ENCODE measurements at places on chromosomes 7 and 10.

DNA sequence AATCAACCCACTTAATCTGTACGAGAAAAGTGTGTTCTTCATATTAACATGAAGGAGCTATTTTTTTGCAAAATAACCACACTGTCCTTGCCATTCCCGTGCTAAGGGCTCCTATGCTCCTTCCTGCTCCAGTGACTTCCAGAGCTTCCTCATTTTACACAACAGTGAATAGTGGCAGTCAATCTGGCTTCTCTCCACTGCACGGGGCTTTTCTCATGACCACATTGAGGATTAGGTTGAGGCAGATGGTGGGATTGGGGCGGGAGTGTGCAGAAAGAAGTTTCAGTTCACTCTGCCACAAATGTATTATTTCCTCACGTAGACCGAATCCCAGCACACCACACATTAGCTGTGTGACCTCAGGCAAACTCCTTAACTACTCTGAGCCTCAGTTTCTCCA is 235.1 kb downstream of the ARHGAP12 start:
- DNase-seq, result no peak

GRCh38 chr10:116201011-116201410 is 72.0 kb downstream of the GFRA1 start:
- no peak for DNase-seq

GRCh38 chr10:123858077-123858681 is 33.4 kb downstream of the CPXM2 start:
- DNase-seq, result no peak

GRCh38 chr7:106982415-106982814 is 62.1 kb upstream of the PRKAR2B start:
- DNase-seq, result no peak

GRCh38 chr7:27532314-27532713 is 130.4 kb downstream of the HIBADH start:
- no peak for DNase-seq

- no peak for DNase-seq
These were observed 25.8 kb upstream of the PLPP4 start for GRCh38 chr10:120431251-120431651.

- no peak for DNase-seq
These were observed 99.4 kb downstream of the MKX start for GRCh38 chr10:27646194-27646593.
